ENCODE measurements at places on chromosomes 16 and 17.

DNA sequence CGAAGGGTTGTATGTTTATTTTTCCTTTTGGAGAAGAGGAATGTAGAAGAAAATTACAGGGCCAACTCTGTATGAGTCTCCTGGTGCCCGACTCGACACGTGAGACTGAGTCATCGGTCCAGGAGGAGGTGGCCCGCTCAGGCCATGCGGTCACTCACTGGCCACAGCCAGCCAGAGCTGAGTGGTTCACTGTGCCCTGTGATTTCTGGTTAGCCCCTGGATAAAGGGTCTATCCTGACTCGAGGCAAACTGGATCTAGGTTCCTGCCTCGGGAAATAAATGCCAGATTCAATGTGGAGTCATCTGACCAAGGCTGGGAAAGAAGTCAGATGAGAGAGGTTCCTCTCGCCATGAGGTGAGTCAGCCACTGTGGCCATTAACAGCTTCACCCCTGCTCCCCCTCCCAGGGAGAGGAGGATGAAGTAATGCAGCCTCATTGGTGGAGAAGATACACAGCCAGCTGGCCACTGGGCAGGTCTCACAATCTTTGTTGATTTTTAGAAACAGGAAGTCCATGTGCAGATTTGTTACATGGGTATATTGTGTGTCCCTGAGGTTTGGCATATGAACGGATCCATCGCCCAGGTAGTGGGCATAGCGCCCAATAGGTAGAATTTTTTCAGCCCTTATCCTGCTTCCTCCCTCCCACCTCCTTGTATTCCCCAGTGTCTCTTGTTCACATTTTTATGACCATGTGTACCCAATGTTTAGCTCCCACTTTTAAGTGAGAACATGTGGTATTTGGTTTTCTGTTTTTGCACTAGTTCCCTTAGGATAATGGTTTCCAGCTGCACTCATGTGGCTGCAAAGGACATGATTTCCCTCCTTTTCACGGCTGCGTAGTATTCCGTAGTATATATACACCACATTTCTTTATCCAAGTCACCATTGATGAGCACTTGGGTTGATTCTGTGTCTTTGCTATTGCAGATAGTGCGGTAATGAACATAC is 21.7 kb upstream of the USP36 start:
- peak; percentile 78 for DNase-seq

GRCh38 chr16:66468321-66468965 is 41.3 kb downstream of the BEAN1 start:
- no peak for DNase-seq

DNA sequence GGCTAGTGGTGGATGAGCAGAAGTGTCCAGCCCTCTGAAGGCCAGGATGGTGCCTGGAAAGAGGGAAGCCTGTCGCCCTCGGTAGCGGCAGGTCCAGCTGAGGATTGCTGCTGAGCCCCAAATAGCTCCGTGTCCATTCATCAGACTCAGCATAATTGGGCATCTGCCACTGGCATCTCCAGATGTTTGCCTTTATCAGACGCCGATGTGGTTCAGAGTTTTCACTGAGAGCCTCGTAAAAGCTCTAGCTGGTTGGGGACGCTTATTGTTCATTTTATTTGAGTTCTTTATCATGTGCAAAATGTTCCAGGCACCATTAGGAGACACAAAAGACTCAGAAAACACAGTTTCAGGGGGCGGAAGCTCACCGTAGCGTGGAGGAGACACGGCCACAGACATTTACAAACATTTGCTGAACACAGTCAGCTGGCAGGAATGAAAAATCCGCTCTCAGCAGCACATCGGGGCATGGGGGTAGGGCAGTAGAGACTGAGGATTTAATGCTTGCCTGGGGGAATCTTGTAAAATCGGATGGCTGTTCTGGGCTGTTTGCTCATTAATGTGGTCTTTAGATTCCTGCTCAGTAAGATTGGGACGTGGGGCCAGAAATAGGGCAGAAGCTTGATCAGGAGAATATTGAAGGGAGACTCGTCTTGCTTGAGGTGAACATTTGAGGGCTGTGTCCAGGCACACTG is 41.7 kb downstream of the SMPD3 start:
- DNase-seq, result no peak

- no peak for DNase-seq
These were observed 63.6 kb downstream of the PLCG2 start for GRCh38 chr16:81842564-81843242.

DNA sequence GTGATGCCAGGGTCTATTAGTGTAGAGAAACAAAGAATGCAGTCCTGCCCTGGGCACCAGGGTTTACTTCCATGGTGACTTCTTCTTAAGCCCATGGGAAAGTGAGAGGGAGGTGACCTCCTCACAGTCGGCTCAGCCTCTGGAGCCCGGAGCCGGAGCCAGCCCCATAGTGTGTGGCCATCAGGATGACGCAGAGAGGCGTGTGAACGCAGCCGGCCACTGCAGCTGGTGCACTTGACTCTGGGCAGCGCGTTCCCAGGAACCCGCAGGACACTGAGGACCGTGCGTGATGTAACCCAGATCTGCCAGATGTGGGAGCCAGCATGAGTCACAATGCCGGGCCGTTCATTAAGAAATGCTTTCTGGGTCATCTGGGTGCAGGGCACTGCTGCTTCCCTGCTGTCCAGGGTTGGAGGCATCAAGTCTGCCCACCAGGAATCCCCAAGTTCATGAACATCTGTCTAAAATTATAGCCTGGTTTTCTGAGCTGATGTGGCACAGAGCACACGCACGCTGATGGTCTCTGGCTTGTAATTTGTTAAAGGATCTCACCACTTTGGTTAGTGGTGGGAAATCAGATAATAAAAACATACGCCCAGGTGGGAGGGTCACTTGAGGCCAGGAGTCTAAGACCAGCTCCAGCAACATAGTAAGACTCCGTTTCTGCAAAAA is 114.1 kb downstream of the PITPNC1 start:
- DNase-seq, result peak; percentile 5
